ENCODE measurements at places on chromosomes 11 and 22.

- no peak for DNase-seq
Observed at GRCh38 chr11:106466521-106467080, 389.1 kb downstream of the AASDHPPT start.

GRCh38 chr11:87391496-87391895 is 353.8 kb downstream of the TMEM135 start:
- no peak for DNase-seq

DNA sequence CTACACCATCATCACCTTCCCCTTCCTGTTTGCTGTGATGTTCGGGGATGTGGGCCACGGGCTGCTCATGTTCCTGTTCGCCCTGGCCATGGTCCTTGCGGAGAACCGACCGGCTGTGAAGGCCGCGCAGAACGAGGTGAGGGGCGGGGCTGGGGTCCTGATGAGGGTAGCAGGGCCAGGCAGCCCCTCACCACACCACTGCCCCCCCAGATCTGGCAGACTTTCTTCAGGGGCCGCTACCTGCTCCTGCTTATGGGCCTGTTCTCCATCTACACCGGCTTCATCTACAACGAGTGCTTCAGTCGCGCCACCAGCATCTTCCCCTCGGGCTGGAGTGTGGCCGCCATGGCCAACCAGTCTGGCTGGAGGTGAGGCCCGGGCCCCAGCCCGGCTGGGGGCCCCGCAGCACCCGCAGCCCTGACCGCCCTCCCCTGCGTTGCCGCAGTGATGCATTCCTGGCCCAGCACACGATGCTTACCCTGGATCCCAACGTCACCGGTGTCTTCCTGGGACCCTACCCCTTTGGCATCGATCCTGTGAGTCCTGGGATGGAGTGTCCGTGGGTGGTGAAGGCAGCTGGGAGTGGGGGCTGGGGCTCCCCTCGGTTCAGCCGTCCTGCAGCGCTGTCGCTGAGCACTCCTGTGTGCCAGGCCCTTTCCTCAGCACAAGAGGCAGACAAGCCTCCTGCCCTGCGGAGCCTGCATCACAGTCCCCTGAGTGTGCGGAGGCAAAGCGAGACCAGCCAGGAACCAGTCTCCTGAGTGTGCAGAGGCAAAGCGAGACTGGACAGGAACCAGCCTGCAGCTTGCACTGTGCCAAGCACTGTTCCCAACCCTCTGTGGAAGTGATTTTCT is 8.8 kb downstream of the TCIRG1 start:
- no peak for DNase-seq

DNA sequence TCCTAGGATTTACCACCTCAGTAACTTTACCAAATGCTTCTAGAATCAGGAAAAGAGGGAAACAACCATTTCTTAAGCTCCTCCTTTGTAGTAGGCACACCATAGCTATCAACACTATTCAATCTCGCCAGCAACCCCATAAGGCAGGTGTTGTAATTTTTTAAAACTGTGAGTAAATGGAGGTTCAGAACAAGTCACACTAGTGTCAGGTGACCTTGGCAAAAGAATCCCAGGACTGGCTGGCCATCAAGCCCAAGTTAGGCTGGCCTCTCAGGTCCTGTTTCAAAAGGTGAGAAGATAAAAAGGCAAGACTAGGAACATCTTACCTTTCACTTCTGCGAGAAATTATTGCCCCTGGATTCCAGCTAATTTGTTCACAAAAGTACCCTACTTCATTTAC is 713 bp downstream of the TOP3B start:
- no peak for DNase-seq

- no peak for DNase-seq
Observed at GRCh38 chr11:118341815-118342489, 553 bp downstream of the CD3D start.

DNA sequence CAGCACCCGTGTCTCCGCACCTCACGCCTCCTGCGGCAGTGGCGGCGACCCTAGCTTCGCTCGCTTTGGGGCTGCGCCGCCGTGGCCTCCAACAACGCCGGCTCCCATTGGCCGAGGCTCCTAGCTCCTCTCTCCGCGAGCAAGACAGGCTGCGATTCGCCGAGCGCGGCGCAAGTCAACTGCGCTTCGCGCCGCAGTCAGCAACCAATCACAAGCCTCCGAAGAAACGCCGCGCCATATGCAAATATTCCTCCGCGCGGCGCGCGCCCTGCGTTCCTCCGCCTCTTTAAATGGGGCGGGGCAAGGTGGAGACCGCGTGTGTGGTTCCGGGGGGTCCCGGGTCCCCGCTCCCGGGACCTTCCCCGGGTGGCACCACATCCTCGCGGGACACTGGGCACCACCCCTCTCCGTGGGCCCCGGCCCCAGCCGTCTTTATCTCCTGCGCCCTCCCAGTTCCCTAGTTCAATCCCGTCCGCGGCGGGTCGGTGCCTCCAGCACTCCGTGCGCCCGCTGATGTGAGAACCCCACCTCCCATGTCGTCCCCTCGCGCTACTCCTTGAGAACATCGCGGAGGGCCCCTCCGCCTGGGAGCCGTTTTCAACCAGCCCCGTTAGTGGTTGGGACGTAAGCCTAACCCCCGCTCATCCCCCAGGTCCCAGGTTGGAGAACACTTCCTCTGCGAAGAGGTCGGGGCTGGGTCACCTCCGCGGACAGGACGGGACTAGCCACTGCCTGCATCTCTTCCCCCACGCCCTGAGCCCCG is at the start of gene NAP1L4:
NAP1L4 (minus strand) TSS at position 96 of the 763 bp plus-strand sequence. CDS start 13,109 bp downstream, outside the sequence.
- DNase-seq = peak; percentile 95

DNA sequence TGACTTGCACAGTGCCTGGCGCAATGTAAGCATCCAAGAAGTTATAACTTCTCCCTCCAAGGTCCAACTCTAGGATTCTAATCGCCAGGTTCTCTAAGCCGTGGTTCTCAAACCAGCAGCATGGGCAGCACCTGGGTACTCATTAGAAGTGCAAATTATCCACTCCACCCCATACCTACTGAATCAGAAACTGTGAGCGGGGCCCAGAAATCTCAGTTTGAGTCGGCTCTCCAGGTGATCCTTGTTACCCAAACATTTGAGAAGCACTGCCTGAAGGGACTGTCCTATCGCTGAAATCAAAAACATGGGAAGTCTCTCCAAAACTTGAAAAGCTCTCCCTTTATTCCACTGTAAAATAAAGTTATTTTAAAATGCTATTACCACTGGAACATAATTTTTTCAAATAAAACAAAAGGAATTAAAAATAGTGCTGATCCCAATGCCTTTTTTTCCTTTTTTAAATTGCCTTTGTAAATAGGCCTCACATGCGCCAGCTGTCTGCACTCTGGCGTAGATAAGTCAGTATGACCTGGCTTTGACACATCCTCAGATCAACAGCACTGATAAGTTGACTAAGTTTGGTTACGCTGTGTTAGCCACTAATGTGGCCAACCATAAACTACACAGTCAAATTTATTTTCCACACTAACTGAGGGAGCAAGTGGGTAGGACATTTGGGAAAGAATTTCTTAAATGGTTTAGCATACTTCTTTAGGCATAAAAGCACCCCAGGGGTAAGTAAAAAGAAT is 8.4 kb upstream of the CTR9 start:
- DNase-seq = no peak

- DNase-seq = no peak
Observed at GRCh38 chr11:67656278-67656922, 5.9 kb upstream of the ACY3 start.

- DNase-seq = no peak
Observed at GRCh38 chr11:3831378-3832239, 9.2 kb downstream of the RHOG start.

DNA sequence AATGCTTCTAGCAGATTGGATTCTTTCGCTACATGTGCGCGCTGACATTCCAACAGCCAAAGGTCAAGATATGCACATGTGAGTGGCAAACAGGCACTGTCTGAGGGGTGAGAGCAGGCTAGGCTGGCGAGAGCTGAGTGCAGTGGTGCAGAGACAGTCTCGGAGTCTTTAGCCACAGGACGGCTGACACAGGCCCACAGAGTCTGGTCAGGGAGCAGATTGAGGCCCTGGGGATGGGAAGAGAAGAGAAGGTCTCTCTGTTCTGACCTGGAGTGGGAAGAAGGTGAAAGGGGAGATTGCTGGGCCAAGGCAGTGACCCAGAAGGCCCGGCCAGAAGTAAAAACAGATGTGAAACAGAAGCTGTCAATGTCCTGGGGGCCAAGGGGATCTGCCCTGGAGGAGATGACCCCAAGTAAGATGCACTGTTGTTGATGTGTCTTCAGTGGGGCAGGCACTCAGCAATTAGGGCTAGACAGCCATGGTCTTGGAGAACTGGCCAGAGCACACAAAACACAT is 197.8 kb downstream of the ETS1 start:
- DNase-seq = no peak

DNA sequence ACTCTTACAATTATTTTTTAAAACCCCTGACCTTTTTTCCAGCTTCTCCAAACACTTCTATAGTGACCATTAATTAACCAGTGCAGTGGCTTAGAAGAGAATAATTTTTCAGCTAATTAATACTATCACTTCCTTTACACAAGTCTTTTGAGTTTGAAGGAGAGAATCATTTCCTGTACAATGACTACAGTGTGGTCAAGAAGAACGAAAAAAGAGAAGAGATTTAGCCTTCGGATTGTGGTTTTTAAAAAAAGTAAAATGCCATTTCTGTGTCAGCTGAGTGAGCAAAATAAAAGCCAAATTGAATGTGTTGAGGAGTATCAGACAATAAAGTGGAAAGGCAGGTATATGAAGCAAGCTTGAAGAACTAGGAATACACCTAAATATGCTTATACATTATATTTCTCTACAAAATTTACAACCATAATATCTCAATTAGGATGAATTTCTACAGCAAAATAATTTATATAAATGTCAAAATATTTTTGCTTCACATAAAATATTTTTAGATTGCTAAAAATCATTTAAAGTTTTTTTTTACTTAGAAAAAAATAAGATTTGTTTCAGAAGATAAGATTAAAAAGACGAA is 1155.2 kb upstream of the CNTN5 start:
- DNase-seq = no peak

DNA sequence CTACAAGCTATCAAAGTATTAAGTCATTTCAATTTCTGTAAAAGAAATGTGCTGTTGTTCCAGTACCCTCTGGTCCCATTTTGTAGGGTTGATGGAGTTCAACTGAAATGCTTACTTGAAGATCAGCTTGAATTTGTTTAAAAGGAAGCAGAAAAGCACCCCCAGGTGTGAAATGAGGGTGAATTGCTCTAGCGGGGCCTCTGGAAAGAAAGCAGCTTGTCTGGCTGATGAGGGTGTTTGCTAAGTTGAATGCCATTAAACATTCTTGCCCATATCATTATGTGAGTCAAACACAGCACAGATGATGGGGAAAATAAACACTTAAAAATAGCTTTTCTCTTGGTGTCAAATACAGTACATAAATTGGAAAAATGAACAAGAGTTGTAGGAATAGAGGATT is 280.3 kb downstream of the RAB38 start:
- no peak for DNase-seq

GRCh38 chr11:61516675-61517572 is 8.4 kb downstream of the LRRC10B start:
- DNase-seq = peak; percentile 54

DNA sequence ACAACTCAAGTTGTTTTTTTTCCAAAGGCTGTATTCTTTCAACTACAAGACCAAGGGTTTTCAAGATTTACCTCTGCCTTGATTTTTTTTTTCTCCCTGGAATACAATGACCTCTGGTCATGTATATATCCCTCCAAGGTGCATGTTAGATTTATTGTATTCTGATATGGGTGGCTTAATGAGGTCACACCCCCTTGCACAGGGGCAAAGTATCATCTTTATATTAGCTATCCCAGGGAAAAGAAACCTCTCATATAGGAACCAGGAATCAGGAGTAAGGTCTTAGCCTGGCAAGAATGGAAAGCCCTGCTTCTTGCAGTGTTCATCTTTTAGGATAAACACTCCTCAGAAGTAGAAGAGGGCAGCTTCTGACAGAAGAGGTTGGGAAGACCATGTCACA is 516.9 kb upstream of the TENM4 start:
- DNase-seq = no peak

- no peak for DNase-seq
Observed at GRCh38 chr11:44535191-44535980, 30.1 kb upstream of the CD82 start.

- DNase-seq = no peak
Observed at GRCh38 chr22:25096638-25097405, 102.8 kb upstream of the CRYBB3 start.

DNA sequence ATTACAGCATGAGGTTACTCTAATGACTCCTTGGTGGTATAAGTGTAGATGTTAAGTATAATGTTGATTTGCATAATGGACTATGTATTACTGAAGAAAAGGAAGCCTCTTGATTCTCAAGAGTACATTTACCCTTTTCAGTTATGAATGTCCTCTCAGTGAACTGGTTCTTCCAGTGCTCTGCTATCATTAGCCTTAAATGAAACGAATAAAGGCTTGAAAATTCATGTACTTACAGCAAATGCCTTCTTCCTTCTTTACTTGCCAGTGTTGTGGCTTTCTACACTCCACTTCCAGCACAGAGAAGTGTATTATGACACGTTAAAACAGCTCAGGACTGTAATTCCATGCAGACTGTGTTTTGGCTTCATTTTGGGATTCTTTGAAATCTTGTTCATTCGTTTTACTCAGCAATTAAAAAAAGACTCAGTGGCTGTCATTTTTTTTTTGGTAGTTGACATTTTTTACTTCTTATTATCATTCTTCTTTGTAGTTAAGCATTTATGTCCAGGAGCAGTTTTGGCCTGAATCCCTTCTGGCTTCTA is 96.9 kb downstream of the MTMR3 start:
- DNase-seq = no peak

DNA sequence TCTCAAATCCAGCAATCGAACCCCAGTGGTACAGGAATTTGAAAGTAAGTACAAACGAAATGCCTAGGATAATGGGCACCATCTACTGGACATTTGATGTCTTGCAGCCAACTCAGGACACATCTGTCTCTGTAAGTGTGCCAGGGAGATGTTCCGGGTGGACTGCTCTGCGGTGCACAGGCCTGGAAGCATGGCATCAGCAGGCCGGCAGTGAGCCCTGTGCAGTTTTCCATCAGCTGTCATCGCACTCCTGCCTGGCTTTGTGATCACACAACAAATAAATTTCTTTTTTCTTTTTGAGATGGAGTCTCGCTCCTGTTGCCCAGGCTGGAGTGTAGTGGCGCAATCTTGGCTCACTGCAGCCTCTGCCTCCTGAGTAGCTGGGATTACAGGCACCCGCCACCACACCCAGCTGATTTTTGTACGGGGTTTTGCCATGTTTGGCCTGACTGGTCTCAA is 71.0 kb downstream of the JAM3 start:
- DNase-seq = no peak

- no peak for DNase-seq
Observed at GRCh38 chr22:35343664-35344550, 37.0 kb upstream of the HMOX1 start.

- DNase-seq = no peak
Observed at GRCh38 chr22:38872831-38873248, 824 bp upstream of the CBX6 start.

DNA sequence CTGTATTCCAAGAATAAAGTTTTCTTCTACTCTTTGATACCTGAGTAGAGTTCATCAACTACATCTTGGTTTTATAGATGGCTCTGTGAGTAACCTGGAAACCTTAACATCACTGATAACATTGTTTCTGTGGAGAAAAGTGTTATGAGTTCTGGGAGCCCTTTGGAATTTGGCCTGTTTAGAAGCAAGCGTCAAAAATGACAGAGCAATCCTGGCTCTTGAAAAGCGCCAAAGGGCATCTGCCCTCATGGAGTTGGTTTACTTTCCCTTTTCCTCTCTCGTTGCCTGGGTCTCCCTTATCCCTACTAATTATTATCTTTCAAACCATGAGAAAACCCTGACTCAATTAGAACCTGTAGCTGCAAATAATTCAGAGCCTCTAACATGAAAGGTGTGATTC is 140.1 kb downstream of the DBX1 start:
- no peak for DNase-seq

- no peak for DNase-seq
Observed at GRCh38 chr11:103842191-103842590, 194.2 kb upstream of the DDI1 start.

- no peak for DNase-seq
Observed at GRCh38 chr11:132217856-132218255, 847.4 kb downstream of the NTM start.
